ENCODE measurements at places on chromosomes 6 and 20. TPM values are rescaled to one million over a fixed set of nuclear protein-coding genes. Genes with fewer than 3 reads are reported as not detected.

SRSF6 gene
- total RNA-seq = 161 TPM

AVP gene
- not detected for total RNA-seq

EFCAB8 gene
- total RNA-seq = 1.9 TPM

MYCT1 gene
- total RNA-seq = 62.7 TPM

DNA sequence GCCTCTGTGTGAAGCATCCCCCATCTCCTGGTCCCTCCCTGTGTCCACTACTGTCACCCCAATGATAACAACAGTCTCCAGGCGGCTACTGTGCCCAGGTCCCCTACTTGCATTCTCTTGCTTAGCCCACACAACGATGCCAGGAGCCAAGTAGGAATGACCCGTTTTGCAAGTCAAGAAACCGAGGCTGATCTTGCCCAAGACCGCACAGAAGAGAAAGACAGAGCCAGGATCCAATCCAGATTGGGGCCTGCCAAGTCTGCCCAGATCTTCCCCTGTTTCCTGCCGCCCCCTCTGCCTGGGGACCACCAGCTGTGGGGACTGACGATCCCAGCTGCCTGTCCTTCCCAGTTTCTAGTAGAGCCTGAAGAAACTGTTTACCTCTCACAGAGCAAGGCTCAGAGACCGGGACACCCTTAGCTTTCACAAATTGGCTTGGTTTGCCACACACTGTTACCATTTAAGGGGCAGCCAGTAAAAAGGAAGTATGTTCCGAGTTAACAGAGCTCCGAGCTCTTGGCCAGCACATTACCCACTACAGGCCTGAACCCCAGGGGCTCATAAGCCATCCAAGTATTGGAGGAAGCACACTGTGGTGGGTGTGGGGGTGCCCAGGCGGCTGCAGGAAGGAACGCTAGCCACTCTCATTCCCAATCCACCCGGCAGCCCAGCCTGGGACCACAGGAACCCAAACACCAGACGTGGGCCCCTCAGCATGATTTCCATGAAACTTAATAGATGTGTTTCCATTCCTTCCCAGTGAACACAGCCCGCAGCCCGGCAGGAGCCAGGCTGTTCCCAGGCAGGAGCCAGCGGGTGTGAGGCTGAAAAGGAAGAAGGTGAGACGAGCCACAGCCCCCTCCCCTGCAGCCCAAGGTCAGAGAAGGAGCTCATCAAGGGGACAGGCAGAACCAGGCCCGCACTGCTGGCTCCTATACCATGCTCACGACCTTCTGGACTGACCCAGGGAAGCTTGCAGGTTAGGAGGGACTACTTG lies 7.9 kb downstream of the KIAA1755 start:
- no peaks in the 10 kb centered on the region for H3K27me3 ChIP-seq
- H3K27ac ChIP-seq = no peak overlapping the region
- H3K36me3 ChIP-seq = no peaks in the 10 kb centered on the region
- H3K4me1 ChIP-seq = peaks cover 6% of the 10 kb centered on the region

DNA sequence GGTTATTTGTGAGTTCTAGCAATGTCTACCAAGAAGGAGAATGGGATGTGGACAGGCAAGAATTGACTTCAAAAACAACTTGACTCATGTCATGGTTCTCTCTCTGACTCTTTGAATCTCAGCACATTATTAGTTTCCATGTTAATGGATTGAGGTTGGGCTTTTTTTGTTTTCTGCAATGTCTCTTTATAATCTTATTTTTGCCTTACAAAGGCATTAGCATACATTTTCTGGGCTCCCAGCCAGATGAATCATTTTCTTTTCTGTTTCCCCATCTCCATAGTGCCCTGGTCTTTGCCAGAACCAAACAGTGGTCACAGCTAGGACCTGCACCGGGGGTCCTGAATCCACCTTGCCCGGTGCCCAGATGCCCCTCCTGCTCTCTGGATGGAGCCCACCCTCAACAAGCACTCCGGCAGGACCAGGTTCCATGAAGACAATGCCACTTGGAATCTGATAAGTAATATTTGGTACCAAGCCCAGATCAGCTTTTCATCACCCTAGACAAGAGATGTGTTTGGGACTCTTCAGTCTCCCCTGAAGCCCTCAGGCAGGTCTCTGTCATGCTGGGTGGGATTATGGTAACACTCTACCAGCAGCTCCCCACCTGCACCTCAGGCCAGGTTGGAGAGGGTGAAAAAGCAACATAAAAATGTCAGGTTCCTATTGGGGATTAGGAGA lies 266.7 kb upstream of the SULF2 start:
- H3K36me3 ChIP-seq = no peaks in the 10 kb centered on the region
- no peak for DNase-seq
- H3K27ac ChIP-seq = no peak overlapping the region
- no peaks in the 10 kb centered on the region for H3K4me1 ChIP-seq

- H3K27me3 ChIP-seq = peaks cover 5% of the 10 kb centered on the region
- H3K27ac ChIP-seq = no peak overlapping the region
- no peak for DNase-seq
- no peaks in the 10 kb centered on the region for H3K4me1 ChIP-seq
- no peak overlapping the region for H3K4me3 ChIP-seq
Measured at GRCh38 chr6:145233955-145234354, 501.4 kb downstream of the EPM2A start.

DNA sequence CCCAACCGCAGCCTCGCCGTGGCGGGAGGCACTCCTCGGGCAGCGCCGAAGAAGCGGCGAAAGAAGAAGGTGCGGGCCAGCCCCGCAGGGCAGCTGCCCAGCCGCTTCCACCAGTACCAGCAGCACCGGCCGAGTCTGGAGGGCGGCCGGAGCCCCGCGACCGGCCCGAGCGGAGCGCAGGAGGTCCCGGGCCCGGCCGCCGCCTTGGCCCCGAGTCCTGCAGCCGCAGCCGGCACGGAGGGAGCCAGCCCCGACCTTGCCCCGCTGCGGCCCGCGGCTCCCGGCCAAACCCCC lies 525 bp downstream of the PNRC1 start:
- H3K36me3 ChIP-seq = peaks cover 36% of the 10 kb centered on the region
- peak overlapping the region; percentile 83 for H3K4me3 ChIP-seq
- H3K4me1 ChIP-seq = peaks cover 45% of the 10 kb centered on the region
- no peaks in the 10 kb centered on the region for H3K27me3 ChIP-seq
- no peak for DNase-seq
- H3K27ac ChIP-seq = peak overlapping the region; percentile 100

DNA sequence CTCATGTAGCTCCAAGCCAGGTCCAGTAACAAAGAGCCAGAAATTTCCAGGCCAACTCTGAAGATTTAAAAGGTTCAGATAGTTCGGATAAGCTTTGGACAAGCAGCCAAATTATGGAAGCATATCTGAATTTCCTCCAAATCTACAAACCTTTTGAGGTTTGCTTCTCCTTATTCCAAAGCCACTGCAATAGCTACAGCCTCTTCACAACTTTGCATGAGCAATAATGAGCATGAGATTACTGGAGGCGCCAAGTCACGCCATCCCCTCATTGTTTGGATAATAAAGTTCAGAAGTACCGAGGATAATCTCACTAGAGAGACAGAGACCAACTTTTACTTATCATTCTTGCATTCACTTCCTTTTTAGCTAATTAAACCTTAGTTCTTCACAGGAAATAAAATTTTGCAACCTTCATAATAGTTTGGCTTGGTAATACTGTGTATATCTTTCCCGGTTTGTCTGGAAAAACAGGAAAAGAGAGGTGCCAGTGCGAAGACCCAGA lies 329.6 kb upstream of the RSPO3 start:
- H3K4me1 ChIP-seq = no peaks in the 10 kb centered on the region
- no peaks in the 10 kb centered on the region for H3K27me3 ChIP-seq
- no peak overlapping the region for H3K4me3 ChIP-seq
- no peak for DNase-seq

- no peak for DNase-seq
- H3K4me3 ChIP-seq = no peak overlapping the region
- H3K36me3 ChIP-seq = no peaks in the 10 kb centered on the region
- peaks cover 5% of the 10 kb centered on the region for H3K4me1 ChIP-seq
- no peaks in the 10 kb centered on the region for H3K27me3 ChIP-seq
- H3K27ac ChIP-seq = no peak overlapping the region
Measured at GRCh38 chr6:154606457-154606856, 96.0 kb upstream of the CNKSR3 start.

Data from spleen (tissue), 13 donors.